ENCODE measurements at places on chromosomes 6 and 20.

- DNase-seq, result no peak
Observed at GRCh38 chr6:118940770-118941169, 5.8 kb upstream of the MCM9 start.

- no peak for DNase-seq
Observed at GRCh38 chr6:12134581-12134980, 122.5 kb downstream of the HIVEP1 start.

GRCh38 chr6:135012349-135012748, 42.3 kb downstream of the HBS1L start:
- DNase-seq, result no peak

- DNase-seq, result no peak
Observed at GRCh38 chr6:143741480-143741879, 63.7 kb downstream of the PHACTR2 start.

GRCh38 chr6:102853249-102853955, 1459.9 kb downstream of the GRIK2 start:
- no peak for DNase-seq

DNA sequence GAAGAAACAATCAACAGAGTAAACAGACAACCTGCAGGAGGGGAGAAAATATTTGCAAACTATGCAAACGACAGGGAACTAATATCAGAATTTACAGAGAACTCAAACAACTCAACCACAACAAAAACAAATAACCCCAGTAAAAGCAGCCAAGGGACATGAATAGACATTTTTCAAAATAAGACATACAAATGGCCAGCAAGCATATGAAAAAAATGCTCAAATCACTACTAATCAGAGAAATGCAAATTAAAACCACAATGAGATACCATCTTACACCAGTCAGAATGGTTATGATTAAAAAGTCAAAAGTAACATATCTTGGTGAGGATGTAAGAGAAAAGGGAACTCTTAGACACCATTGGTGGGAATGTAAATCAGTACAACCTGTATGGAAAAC, 215.0 kb downstream of the THBS2 start:
- no peak for DNase-seq

- DNase-seq, result no peak
Observed at GRCh38 chr6:68343901-68344300, 291.2 kb upstream of the ADGRB3 start.

- no peak for DNase-seq
Observed at GRCh38 chr20:47665221-47665991, 119.9 kb downstream of the SULF2 start.

- DNase-seq, result no peak
Observed at GRCh38 chr6:144882425-144882824, 597.3 kb downstream of the UTRN start.

All from T-helper 22 cell (primary cell).